ENCODE measurements at places on chromosomes 5 and 9.
A peak's percentile ranks its signal among the peaks of the same experiment; 100 is the strongest.

GRCh38 chr5:113223831-113224604 lies 210.8 kb downstream of the TSSK1B start:
- DNase-seq: no peak

GRCh38 chr9:135010586-135010860 lies 76.9 kb upstream of the OLFM1 start:
- DNase-seq: no peak

DNA sequence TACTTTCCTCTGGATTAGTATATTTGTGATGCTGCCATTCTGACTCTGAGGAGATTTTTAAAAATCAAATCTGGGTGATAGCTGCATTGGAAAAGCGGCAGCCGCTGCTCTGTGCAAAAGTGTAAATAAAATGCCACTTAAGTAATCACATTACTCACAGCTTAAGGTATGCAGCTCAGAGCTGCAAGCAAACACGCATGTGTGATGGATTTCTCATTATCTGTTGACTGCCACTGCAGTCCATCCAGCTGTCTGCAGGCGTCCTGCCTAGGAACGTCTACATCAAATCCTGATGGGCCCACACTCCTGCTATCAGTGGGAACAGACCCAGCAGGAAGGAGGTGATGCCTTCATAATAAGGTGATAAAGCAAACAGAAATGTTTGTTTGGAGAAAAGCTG lies 216.9 kb downstream of the SPOCK1 start:
- peak; percentile 75 for DNase-seq

- DNase-seq: no peak
Observed at GRCh38 chr5:88322785-88323184, 54.1 kb upstream of the TMEM161B start.

DNA sequence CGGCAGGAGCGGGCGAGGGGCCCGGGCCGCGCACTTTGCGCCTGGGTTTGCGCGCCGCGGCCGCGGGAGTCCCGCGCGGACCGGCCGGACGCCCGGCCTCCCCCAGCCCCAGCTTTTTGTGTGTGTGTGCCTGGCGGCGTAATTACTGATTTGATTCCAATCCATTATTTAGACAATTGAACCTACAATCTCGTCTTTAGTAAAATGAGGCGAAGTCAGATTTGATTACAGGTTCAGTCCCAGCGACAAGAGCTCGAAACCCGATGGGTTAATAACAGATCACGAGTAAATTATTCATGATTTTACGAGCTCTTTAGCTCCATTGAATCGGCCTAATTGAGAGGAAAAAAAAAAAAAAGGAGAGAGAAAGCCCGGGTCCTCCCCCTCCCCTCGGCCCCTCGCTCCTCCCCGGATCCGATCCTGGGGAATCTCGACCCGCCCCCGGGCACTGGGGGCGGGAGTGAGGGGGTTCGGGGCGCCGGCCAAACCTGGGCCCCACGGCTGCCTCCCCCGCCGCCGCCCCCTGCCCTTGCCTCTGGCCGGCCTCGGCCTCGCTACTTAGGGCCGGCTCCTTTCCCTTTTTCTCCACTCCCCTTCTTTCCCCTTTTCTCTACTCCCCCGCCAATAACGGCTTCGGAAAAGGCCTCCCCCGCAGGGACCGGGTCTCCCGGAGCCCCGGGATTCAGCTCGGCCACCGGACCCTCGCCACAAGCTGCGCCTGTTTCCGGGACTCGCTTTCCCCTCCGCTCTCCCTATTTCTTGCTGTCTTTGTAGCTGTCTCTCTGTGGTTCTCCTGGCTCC lies 6.6 kb downstream of the LHX2 start:
- DNase-seq: no peak

DNA sequence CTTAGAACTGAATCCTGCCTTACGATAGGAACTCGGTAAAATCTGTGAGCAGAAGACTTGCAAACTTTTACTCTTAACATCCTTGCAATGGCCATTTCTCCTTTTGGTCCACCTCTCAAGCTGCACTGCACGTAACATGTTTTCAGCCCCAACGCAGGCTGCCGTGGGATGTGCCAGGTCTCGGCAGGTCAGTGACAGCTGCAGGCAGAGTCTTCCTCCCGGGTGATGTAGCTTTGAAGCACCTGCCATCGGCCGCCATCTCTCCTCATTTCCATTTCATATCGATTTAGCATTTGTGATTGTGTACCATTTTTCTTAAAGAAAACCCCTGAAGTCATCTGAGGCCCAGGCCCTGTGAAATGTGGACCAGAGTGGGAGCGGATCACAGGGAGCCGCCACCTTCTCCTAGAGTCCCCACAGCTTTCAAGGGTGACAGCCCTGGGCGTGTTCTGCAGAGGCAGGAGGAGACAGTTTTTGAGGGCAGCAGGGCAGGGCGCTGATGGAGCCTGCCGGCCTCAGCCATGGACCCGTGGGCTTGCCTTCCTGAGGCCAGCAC lies 25.8 kb upstream of the LPCAT1 start:
- DNase-seq: no peak

GRCh38 chr5:34832568-34832967 lies 6.4 kb upstream of the TTC23L start:
- no peak for DNase-seq

DNA sequence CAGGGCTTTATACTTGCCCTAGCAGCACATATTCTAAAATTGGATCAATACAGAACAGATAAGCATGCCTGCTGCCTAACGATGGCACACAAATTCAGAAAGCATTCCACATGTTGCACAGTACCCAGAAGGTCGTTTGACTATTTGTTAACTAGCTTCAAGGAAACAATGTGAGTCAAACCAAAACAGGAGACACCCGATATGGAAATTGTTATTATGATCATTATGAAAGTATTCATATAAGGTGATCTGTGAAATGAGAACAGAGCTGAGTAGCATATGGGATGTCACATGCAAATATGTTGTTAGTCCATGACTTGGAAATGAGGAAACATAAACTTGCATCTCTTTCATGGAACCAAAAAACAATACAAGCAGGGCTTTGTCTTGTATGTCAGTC lies 56.3 kb upstream of the BICD2 start:
- no peak for DNase-seq

- peak; percentile 40 for DNase-seq
Observed at GRCh38 chr5:56279979-56280378, 46.8 kb upstream of the ANKRD55 start.

DNA sequence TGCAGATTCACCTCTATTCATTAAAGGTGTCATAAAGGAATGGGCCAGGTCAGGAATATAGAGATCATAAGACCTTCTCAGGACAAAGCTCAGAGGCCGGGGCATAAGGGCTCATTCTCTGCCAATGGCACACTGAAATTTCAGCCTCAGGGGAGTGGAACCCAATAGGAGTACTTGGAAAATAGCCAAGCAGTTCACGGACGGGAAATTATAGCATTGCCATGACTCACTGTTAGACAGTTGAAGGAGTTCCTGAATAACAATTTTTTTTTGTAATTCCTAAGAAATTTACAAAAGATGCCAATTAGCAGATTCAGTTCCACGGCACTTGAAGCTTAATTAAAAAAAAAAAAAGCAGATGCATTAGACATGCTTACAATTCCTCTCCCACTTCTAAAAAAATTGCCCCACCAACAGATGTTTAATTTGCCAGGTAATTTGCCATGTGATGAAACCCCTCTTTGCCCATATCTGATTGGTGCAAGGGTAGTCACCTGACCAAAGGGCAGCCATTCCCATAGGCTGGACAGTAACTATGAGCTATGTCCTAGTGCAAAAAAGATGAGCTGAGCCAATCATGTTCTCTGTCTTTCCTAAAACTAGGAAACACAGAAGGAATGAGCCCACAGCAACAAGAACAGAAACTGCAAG lies 58.6 kb downstream of the PTCD2 start:
- peak; percentile 69 for DNase-seq

GRCh38 chr9:81083854-81084512 lies 605.4 kb downstream of the TLE1 start:
- peak; percentile 12 for DNase-seq

GRCh38 chr5:54615381-54615780 lies 97.8 kb downstream of the SNX18 start:
- DNase-seq: no peak

- no peak for DNase-seq
Observed at GRCh38 chr5:64160201-64160600, 5.4 kb upstream of the RNF180 start.

DNA sequence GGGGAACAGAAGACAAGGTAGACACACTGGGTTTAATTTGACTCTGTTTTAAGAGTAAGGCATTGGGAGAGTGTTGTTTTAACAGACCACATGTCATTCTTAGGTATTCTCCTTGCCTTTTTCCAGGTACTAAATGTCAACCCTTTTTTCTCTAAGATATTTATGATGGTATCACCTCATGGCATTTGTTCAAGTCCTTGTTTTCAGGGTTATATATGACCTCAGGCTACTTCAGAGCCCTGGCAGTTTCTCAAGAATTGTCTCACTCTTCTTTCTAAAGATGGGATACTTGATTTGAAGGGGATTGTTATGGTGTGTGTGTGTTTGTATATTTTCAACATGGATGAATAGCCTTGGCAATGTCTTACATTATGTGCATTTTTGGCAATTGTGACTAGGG lies 131.1 kb upstream of the ACTBL2 start:
- no peak for DNase-seq

- peak; percentile 52 for DNase-seq
Observed at GRCh38 chr9:12718482-12719026, 25.4 kb downstream of the TYRP1 start.

GRCh38 chr9:131720330-131720729 lies 19.5 kb downstream of the RAPGEF1 start:
- no peak for DNase-seq

GRCh38 chr9:92977279-92977678 lies 30.0 kb downstream of the FGD3 start:
- DNase-seq: no peak

DNA sequence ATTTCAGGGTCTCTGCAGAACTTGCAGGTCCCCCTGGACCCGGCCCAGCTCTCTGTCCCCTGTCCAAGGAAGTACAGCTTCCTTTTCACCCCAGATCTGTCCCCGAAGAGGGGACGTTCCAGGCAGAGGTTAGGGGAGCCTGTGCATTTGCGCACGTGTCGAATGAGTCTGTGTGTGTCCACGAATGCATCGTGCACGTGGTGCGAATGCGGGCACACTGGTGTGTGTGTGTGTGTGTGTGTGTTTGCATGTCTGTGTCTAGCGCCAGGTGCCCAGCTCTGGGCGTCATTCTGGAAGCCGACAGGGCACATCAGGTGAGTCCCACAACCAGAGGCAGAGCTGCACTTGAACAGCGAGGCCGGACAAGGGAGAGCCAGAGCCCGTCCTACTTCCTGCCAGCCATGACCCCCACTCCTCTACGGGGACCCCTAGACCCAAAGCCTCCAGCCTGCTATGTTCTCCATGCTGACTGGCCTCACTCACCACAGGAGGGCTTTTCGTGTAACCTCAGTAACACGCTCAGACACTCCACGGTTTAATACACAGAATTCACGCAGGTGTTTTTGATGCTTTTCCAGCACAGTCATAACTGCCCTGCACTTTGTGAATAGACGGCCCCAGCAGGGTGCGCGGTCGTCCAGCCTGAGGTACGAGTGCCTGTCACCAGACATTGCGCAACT lies 41.3 kb upstream of the CACNA1B start:
- DNase-seq: no peak

DNA sequence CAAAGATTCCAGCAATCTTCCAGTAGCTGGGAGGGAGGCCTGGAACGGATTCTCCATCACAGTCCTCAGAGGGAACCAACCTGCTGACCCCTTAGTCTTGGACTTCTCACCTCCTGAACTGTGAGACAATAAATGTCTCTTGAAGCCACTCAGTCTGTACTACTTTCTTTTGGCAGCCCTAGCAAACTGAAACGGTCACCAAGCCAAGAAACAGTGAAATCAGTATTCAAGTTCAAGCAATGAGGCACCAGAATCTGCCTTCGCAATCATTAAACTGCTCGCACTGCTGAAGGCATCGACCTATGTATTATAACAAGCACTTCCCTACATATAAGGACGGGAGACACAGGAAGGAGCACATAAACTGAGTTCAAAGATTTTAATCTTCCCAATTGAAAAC lies 120.6 kb upstream of the PUM3 start:
- DNase-seq: no peak
